PC-9 (cell line): ENCODE measurements at places on chromosomes 2 and 18. TPM values are rescaled to one million over a fixed set of nuclear protein-coding genes. Genes with fewer than 3 reads are reported as not detected.

DNA sequence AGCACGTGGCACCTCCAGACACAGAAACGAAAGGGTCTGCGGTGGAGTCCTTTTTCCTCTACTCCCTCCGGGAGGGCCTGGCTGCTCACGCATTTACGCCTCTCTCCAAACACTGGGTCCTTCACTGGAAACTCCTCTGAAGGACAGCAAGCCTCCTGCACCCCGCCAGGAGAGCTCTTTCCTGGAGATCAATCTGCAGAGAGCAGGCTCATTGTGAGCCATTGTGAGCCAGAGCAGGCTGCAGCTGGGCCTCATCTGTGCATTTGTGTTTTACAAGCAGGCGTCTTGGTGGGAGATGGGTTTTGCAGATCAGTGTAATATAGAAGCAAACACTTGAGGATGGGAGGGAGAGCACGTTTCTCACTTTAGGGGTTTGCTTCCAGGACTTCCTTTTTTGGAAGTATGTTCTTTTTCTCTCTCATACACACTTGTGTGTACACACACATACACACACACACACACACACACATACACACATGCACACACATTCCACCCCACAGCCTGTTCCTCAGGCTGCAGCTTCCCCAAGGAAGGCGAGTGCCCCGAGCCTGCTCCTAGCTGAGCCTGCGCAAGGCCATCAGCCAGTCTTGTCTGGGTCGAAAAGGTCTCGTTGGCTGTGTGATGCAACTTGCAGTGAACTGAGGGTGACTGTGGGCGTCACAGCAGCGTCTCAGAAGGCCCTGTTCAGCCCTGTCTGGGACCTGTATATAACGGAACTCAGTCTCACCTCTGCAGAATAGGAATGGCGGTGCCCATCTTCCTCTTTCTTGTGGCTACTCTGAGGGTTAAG is 163.5 kb downstream of the GLI2 start:
- peaks cover 18% of the 10 kb centered on the region for H3K27me3 ChIP-seq
- no peaks in the 10 kb centered on the region for H3K36me3 ChIP-seq

ZSWIM2 gene
- total RNA-seq, result not detected in 2 replicates

FARSB gene
- total RNA-seq, result 37.5 and 50.2 TPM in 2 replicates

DNA sequence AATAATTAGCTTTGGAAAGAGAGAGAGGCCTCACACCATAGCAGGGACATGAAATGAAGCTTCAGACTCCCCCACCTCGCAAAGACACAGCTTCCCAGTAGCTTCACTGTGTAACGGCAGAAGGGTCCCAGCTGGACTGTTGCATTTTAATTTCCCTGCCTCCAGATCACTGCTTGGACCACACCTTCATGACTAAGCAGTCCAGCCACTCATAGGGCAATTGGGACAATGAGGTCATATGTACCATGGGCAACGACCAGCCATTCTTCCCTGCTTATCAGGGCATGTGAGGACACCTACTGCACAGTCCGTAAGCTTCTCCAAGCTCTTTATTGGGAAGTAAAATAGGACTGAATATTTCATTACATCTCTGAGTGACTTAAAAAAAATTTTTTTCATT is 183.0 kb downstream of the MREG start:
- H3K36me3 ChIP-seq, result no peaks in the 10 kb centered on the region
- H3K4me3 ChIP-seq, result no peak overlapping the region
- no peak overlapping the region for H3K27ac ChIP-seq
- no peaks in the 10 kb centered on the region for H3K27me3 ChIP-seq
- H3K4me1 ChIP-seq, result peaks cover 57% of the 10 kb centered on the region

LIMS1 gene
- total RNA-seq, result 58.2 and 61.6 TPM in 2 replicates

- no peaks in the 10 kb centered on the region for H3K4me1 ChIP-seq
- no peaks in the 10 kb centered on the region for H3K27me3 ChIP-seq
- H3K27ac ChIP-seq, result no peak overlapping the region
- no peak for DNase-seq
- no peak overlapping the region for H3K4me3 ChIP-seq
Observed at GRCh38 chr2:146244131-146244530, 1600.7 kb upstream of the ACVR2A start.

SPHKAP gene
- not detected in 2 replicates for total RNA-seq

DNA sequence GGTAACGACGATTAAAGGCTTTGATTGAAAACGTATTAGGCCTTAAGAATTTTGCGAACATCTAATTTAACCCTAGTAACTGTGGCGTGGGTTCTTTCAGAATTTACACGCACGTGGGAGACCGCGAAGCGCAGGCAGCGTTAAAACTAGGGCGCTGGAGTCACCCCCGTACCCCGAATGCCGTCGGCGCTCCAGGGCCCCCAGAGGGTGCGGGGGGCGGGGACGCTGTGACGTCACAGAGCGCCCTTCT is 673 bp upstream of the SMCHD1 start:
- peak overlapping the region; percentile 74 for H3K4me3 ChIP-seq
- peaks cover 50% of the 10 kb centered on the region for H3K4me1 ChIP-seq
- no peaks in the 10 kb centered on the region for H3K27me3 ChIP-seq
- H3K36me3 ChIP-seq, result no peaks in the 10 kb centered on the region

DNA sequence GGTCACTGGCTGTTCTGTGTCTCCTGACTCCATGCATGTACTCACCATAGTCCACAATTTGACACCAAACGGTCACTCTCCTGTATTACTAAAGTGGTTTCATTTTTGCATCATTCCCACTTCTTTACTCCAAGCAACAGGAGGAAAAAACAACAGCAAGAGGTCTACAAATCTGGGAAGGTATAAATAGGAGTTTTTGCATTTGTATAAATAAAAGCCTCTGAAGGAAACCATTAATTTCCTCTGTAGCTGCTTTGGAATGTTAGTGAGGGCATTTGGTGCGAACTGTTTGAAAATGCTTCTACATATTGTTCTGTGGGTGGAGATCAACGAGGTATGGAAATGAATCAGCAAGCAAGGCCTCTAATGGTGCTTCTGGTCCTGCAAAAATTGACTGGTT is 148.5 kb upstream of the DLX2 start:
- H3K27me3 ChIP-seq, result no peaks in the 10 kb centered on the region
- no peak overlapping the region for H3K4me3 ChIP-seq
- no peaks in the 10 kb centered on the region for H3K36me3 ChIP-seq
- no peak for DNase-seq
- peaks cover 84% of the 10 kb centered on the region for H3K4me1 ChIP-seq
- peak overlapping the region; percentile 70; the same call in 1 of the 2 replicates for H3K27ac ChIP-seq

- no peaks in the 10 kb centered on the region for H3K36me3 ChIP-seq
- no peak overlapping the region for H3K4me3 ChIP-seq
- no peak overlapping the region for H3K27ac ChIP-seq
Observed at GRCh38 chr2:7880566-7880965, 801.3 kb upstream of the ID2 start.

GRCh38 chr18:67520351-67520921 is 3.9 kb upstream of the DSEL start:
- H3K27ac ChIP-seq, result no peak overlapping the region
- DNase-seq, result no peak
- no peak overlapping the region for H3K4me3 ChIP-seq
- peaks cover 13% of the 10 kb centered on the region; the same call in 1 of the 2 replicates for H3K4me1 ChIP-seq
- no peaks in the 10 kb centered on the region for H3K27me3 ChIP-seq

- H3K27me3 ChIP-seq, result no peaks in the 10 kb centered on the region
- no peak for DNase-seq
- H3K4me3 ChIP-seq, result no peak overlapping the region
- no peaks in the 10 kb centered on the region for H3K36me3 ChIP-seq
- no peak overlapping the region for H3K27ac ChIP-seq
- no peaks in the 10 kb centered on the region for H3K4me1 ChIP-seq
Observed at GRCh38 chr2:21427606-21428005, 303.8 kb downstream of the TDRD15 start.

SH2D6 gene
- 2.3 TPM in 2 replicates for total RNA-seq

DNA sequence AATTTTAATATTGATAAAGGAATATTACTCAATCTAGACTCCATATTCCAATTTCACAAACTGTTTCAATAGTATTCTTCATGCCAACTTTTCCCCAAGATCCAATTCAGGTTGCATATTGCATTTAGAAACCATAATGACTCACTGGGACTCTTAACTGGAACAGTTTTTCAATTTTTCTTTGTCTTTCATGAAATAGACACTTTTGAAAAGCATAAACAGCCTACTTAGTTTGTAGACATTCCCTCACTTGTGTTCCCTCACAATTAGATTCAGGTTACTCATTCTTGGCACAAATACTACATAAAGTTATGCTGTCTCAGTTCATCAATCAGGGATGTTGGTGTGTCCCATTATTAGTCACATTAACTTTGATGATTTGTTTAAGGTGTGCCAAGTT is 1768.4 kb upstream of the PIK3C3 start:
- H3K27ac ChIP-seq, result no peak overlapping the region
- H3K27me3 ChIP-seq, result no peaks in the 10 kb centered on the region
- no peak overlapping the region for H3K4me3 ChIP-seq
- H3K4me1 ChIP-seq, result no peaks in the 10 kb centered on the region

- no peaks in the 10 kb centered on the region for H3K36me3 ChIP-seq
- no peaks in the 10 kb centered on the region for H3K27me3 ChIP-seq
- no peak overlapping the region for H3K4me3 ChIP-seq
- no peak for DNase-seq
- H3K27ac ChIP-seq, result no peak overlapping the region
Observed at GRCh38 chr2:82275599-82275998, 1971.0 kb upstream of the LRRTM1 start.

RPRM gene
- total RNA-seq, result 2.1 and 2.9 TPM in 2 replicates

TIGD1 gene
- total RNA-seq, result 12.7 and 14.7 TPM in 2 replicates

GRCh38 chr2:69221960-69222751 is 164.9 kb downstream of the GFPT1 start:
- H3K4me1 ChIP-seq, result peaks cover 11% of the 10 kb centered on the region
- H3K27me3 ChIP-seq, result no peaks in the 10 kb centered on the region
- no peak for DNase-seq
- no peaks in the 10 kb centered on the region for H3K36me3 ChIP-seq
- H3K4me3 ChIP-seq, result no peak overlapping the region

ANKRD53 gene
- not detected in 2 replicates for total RNA-seq
